ENCODE measurements at places on chromosomes 3 and 15.

DNA sequence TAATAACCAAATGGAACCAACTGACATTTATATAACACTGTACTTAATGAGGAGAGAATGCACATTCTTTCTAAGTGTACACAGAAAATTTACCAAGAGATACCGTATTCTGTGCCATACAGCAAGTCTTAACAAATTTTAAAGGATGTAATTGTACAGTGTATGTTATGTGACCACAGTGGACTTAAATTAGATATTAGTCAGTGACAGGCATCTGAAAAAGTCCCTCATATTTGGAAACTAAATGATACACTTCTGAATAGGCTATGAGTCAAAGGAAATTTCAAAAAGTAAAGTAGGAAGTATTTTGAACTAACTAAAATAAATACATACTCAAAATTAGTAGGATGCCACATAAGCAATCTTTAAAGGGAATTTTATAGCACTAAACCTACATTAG lies 59.6 kb upstream of the P3H2 start:
- DNase-seq, result no peak

GRCh38 chr15:76987896-76988860 lies 6.7 kb upstream of the PSTPIP1 start:
- DNase-seq, result no peak

DNA sequence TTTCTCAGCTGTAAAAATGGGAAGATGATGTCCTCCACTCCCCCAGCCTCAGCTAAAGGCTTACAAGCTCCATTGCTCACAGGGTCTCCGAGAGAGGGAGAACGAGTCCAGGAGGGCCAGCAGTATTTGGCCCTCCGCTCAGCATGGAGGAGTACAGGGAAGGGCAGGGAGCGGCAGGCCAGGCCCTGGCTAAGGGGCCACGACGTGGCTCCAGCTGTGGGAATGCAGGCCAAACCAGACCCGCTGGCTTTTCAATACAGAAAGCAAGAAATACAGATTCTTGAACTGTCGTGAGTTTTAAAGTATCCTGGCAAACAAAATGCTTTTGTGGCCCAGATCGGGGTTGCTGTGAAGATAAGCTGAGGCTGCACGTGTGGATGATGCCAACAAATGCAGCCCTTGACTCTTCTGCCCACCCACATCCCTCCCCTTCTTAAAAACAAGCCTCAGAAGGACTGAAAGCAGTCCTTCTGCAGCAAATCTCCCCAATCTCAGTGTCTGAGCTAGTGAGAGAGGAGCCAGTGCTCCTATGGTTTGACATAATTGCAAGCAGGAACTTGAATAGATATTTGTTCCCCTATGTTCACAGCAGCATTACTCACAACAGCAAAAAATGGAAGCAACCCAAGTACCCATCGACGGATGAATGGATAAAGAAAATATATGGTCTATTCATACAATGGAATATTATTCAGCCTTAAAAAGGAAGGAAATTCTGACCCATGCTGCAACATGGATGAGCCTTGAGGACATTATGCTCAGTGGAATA lies 18.5 kb upstream of the FBLN2 start:
- DNase-seq, result no peak

DNA sequence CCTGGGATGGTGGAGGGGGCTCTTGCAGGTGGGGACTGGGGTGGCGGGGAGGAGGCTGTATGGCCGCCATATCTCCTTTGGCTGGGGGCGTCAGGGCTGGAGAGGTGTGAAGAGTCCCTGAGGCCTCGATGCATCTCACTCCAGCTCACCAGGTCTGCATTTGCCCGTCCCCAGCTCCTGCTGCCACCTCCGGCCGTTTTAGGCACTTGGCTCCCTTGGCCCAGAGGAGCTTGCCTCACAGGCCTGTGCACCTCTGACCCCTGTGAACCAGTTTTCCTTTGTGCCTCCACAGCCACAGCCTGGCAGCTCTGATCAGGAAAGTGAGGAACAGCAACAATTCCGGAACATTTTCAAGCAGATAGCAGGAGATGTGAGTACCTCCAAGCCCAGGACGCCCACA lies 49.7 kb downstream of the CAPN3 start:
- no peak for DNase-seq

DNA sequence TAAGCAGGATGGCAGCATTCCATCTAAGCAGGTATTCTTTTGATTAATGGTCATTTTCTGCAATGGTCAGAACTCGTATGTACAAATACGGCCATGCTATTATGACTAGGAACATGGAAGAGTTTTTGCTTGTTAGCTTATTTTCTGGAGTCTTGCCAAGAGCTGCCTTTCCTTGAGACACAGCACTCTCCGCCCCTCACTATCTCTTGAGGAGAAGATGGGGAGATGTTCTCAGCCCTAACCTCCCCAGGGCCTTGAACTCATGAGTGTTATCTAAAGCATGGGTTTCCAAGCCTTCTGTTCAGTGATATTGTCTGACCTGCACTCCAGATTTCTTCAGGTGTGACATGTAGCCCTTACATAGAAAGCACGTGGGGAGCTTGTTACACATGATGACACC lies 65.9 kb upstream of the ACTC1 start:
- no peak for DNase-seq

DNA sequence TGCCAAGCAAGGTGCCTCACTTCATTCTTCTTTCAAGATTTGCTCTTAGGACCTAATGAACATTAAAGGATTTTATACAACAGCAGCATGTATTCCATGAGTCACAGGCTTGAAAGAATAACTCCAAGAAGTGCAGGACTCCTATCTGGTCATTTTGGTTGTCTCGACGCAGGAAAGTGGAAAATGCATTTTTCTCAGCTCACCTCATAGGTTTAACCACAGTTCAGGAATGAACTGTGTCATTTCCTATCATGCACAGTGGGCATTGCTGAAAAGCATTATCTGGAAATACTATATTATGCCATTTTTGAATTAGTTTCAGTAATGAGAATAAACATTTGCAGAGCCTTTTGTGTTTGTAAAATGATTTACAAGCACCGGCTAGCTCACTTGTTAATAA lies 98.7 kb upstream of the BFSP2 start:
- DNase-seq, result no peak

- DNase-seq, result peak; percentile 28
Observed at GRCh38 chr3:194306109-194306686, 44.9 kb downstream of the CPN2 start.

DNA sequence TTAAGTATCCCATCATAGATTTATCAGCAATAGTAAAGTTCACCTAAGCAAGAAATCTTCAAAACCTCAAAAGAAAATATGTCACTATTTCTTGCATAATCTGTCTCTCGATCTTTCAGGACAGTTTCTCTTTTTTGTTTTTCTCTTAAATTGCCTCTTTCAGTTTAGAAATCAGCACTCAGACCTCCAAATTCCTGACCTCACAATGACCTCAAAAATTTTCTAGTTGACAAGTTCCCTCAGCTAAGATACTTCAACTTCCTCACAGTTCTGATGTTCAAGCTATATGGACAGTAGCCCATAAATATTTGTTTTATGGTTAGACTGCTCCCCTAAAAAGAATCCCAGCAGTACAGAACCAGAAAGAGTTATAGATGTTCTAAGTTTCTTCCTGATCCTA lies 24.1 kb downstream of the SLC24A5 start:
- DNase-seq, result no peak

- no peak for DNase-seq
Observed at GRCh38 chr3:157317895-157318294, 118.8 kb upstream of the PTX3 start.

- DNase-seq, result no peak
Observed at GRCh38 chr15:37103475-37104423, 3.4 kb upstream of the MEIS2 start.

DNA sequence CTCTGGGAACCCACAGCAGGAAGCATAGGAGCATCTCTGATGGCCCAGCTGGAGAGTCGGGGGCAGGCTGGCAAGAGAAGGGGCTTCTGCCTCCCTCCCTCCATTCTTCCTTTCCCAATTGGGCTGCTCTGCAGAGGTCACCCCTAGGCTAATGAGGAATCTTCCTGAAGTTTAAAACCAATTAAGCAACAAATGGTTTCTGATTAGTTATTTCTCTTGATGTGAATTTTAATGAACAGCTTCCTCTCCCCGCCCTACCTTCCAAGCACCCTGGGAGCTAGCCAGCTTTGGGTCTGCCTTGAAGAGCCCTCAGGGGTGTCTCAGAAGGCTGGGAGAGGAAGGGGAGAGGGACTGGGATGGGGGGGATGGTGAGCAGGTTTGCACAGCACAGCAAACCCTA lies 24.6 kb upstream of the HCN4 start:
- no peak for DNase-seq

DNA sequence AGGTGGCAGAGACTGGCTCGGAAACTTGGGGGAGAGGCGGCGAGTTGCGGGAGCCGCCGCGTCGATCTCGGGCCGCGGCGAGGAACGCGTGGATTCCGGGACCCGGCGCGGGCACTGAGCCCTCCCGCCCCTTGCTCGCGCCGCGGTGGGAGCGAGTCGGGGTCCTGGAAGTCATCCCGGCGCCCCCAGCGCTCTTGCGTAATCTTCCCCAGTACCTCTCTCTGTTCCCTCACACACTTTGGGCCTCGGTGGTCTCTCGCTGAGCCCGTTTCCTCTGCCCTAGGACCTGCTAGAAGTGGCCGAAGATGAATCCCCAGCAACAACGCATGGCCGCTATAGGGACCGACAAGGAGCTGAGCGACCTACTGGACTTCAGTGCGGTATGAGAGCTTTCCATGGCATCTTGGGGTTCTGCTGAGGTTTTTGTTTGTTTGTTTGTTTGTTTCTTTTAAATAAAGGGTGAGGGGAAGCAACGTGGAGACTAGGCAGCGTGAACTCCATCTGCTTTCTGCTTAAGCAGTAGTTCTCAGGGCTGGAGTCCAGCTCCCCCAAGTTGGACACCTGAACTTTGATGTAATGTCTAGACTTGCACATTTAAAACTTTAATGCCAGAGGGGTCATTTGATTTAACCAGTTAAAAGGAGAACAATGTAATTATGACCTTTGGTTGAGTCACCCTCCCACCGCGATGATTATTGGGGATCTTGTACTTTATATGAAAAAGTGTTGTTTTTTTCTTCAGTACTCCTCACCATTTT lies 1.3 kb downstream of the TCF12 start:
- DNase-seq, result no peak

DNA sequence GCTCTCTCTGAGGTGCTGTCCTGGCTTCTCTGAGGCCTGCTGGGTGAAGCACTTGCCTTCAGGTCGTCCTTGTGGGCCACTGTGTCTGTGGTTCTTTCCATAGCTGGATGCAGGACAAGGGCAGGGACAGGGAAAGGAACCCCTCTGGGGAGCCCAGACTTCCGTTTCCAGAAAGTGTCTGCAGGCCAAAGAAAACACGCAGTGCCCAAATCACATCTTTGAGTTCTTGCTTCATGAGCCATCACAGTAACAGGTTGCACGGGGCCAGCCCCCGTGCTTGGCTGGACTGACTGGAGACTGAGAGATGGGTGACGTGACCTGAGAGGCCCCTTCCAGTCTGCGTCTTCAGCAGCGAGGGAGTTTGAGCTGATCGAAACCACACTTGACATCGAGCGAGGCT lies 115.8 kb downstream of the GABRG3 start:
- DNase-seq, result no peak

GRCh38 chr15:91465086-91465485 lies 365.0 kb downstream of the SV2B start:
- DNase-seq, result no peak

- no peak for DNase-seq
Observed at GRCh38 chr3:136294176-136294575, 44.0 kb downstream of the PCCB start.

DNA sequence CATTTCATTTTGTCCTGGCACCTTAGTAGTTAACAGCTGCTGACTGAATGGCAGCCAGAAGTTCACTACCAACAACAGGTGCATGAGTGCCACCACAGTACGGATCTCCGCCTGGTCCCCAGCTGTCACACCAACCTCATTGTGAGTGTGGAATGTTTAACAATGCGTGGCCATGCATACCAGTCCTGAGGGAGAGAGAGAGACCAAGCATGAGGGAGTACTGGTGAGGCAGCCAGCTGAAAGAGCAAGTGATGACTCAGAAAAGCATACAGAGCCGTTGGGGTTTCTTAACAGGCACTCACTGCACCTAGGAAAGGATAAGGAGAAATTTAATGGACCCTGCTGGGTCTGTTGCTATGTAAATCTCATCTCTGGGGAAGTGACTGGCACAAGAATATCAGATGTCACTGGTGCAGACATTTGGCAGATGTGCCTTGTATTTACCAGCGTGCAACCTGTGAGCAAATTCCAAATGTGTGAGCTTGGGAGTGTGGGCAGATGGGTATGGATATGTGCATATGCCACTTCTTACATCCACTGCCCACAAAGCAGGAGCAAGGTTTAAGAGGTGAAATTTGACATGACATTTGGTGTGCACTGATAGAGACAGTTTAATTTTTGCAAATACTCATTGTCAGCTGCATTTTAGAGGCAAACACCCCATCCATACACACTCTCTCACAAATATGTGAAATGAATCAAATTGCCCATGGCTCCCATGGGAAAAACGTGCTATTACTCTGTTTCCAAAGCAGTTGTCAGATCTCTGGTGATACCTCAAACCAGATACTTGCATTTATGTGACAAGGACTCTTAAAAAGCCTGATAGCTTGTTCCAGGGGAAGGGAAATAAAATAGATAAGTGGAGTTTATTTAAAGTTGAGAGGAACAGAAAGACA lies 245.2 kb upstream of the ARPP21 start:
- no peak for DNase-seq

DNA sequence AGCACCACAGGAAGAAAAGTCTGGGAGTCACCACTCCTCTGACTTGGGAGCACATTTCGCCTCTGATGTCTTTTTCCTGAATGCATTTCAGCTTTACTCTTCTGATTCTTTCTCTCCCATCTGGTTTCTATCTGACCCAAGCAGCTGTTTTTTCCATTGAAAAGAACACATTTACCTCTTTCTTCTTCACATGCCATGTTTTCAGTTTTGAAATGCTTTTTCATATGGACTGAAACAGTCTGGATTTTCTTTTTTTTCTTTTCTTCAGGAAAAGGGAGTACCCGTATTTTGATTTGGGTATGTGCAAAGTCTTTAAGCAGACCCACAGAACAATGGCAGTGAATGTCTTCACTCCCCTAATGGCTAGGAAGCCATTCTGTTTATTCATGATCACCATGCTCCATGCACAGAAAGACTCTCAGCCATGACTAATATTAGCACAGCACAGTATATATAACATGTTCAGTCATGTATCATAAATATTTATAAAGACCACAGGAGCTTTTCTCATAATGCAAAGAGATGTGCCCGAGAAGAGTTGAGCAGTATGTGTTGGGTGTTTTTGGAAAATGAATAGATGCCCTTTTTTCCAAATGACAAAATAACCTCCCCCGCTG lies 82.7 kb upstream of the LRIG1 start:
- no peak for DNase-seq

- DNase-seq, result peak; percentile 74
Observed at GRCh38 chr15:74598126-74598842, 17.4 kb upstream of the CLK3 start.

DNA sequence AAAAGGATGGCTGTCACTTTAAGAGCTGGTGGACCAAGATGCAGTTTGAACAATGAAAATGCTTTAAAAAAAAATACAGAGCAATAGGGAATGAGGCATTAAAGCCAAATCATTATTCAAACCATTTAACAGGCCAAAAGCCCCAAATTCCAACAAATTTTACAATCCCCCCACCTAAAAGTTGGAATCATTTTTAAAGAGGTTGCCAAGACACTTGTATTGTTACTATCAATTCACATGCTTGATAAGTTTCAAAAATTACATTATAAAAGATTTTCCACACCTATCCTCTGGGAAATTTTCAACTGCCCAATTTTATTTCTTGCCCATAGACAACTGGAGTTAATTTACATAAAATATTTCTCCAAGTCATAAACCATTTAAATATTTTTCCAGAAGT lies 192.3 kb upstream of the ARHGEF26 start:
- DNase-seq, result no peak

Data from activated CD8-positive, alpha-beta memory T cell treated with anti-CD3 and anti-CD28 coated beads for 4 hours (primary cell).